ENCODE measurements at places on chromosomes 4 and X.

GRCh38 chrX:130772105-130772775 lies 130.8 kb downstream of the ENOX2 start:
- DNase-seq = peak; percentile 32

GRCh38 chr4:27206009-27206408 lies 345.4 kb downstream of the STIM2 start:
- DNase-seq = no peak

GRCh38 chrX:77450996-77451395 lies 3.8 kb downstream of the FGF16 start:
- DNase-seq = no peak

DNA sequence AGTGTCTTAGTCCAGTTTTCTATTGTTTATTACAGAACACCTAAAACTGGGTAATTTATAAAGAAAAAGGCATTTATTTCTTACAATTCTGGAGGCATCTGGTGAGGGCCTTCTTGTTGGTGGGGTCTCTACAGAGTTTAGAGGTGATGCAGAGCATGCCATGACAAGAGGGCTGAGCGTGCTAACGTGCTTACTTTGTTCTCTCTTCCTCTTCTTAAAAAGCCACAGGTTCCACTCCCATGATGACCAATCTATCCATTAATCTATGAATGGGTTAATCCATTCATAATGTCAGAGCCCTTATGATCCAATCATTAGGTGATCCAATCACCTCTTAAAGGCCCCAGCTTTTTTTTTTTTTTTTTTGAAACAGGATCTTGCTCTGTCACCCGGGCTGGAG lies 291.5 kb upstream of the GALNTL6 start:
- no peak for DNase-seq

DNA sequence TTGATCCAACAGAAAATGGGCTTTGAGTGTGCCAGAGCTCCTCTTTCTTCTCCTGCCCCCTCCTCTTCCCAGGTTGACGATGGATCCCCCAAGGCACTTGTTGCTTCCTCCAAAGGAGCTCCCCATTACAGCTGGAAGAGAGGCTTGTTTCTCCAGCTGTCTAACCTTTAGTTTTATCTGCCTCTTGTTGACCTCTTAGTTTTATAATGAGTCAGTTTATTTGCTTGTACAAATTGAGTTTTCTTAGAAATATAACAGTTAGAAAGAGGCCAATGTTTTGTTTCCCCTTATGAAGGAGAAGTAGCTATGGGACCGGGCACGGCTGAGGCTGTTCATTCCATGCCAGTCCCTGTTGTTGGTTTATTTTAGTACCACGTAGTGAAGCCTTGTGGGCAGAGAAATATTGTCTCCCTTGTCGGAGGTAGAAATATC lies 158.2 kb downstream of the SPRY1 start:
- no peak for DNase-seq

GRCh38 chr4:109682875-109683274 lies 20.4 kb downstream of the CASP6 start:
- no peak for DNase-seq

DNA sequence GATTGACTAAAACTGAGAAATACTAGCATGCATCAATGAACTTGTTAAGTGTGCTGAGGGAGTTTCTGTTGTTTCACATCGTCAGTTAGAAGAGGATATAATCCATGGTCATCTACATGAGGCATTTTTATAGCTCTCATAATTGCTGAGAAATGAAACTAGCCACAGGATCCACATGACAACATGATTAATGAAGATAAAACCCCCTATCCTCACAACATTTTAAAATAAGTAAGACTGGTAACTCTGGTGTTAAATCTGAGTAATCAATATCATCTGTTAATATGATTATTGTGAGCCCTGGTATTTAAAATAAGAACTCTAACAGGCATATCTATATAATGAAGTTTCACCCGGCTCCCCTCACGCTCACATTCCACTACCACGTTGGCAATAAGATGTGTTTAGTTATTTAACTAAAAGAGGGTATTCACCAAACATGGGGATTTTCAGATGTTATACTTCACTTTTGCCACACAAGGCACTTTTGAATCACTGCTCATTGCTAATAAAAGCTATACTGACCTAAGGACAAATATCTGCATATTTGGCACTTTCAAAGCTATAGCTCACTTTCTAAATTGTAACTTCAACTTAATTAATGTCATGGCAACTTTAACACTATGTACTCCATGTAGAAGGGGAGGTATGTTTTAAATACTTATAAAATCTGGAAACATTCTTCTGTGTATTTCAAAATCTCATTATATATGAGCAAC lies 6.7 kb downstream of the UNC5C start:
- DNase-seq = no peak

GRCh38 chr4:166422475-166422874 lies 549.4 kb downstream of the TLL1 start:
- peak; percentile 17 for DNase-seq

DNA sequence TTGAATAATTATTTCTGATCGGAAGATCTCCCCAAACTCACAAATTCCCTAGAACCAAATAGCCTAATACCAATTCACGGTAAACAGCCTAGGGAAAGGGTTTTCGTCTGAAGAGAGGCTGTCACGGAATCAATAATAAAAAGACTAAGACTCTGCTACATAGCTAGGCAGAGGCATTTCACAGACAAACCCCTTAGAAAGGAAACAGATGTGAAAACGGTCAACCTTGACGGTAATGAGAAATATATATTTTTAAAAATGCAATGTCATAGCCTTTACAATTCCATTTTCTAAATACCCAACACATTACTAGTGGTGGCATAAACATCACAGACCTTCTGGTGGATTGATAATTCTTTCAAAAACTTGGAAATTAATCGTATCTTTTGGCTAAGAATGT lies 28.4 kb downstream of the PROM1 start:
- no peak for DNase-seq

GRCh38 chr4:171130256-171130801 lies 682.9 kb upstream of the GALNTL6 start:
- DNase-seq = no peak

DNA sequence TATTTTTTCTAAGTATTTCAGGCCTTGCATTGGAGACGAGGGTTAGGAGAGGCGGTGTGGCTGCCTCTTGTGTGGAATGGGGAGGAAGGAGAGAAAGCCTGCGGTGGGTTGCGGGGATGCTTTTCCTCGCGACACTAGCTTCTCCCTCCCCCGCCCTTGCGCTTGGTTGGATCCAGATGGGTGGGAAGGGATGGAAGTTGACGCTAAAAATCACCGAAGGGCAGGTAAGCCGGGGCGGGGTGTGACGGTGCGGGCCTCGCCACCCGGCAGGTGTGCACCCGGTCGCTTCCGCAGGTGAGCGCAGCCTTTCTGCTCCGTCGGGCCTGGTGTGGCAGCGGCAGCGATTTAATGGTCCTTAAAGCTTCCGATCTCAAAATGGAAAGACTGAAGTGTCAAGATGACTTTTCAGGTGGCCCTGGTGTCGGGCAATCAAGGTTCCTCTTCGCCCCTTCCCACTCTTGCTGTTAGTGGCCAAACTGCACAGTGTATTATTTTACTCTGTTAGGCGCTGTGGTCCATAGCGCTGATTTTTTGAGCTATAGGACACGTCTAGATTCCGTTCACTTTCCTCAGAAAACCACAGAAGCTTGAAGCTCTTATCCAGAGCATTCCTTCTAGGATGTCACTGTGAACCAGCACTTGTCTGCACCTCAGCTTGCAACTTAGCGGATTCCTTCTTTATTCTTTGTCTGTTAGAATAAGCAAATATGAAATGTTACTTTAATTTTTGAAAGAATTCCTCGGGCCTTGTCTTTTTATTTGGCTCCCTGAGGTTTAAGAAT lies 765 bp downstream of the ENOPH1 start:
- DNase-seq = no peak

All from AG09309 (cell line).